ENCODE measurements at places on chromosomes 12 and 14.

DNA sequence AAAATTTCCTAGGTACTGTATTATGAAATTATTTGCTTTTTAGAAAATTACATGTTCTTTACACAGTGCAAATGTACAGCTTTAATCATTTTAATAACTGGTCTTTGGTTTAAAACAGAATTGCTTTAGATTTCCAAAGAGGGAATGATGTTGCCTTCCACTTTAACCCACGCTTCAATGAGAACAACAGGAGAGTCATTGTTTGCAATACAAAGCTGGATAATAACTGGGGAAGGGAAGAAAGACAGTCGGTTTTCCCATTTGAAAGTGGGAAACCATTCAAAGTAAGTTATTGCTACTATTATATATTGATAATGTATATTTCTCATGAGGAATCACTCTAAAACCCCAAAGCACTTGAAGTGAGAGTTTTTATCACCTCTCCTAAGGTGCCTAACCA, 13.4 kb downstream of the LGALS3 start:
- no peak for DNase-seq

- DNase-seq, result no peak
Observed at GRCh38 chr12:109477963-109478315, 505 bp downstream of the UBE3B start.

GRCh38 chr12:94650143-94651056, at the start of gene TMCC3:
TMCC3 (minus strand) TSS chr12:94650557; CDS start chr12:94650430, 127 bp downstream.
- peak; percentile 77 for DNase-seq

DNA sequence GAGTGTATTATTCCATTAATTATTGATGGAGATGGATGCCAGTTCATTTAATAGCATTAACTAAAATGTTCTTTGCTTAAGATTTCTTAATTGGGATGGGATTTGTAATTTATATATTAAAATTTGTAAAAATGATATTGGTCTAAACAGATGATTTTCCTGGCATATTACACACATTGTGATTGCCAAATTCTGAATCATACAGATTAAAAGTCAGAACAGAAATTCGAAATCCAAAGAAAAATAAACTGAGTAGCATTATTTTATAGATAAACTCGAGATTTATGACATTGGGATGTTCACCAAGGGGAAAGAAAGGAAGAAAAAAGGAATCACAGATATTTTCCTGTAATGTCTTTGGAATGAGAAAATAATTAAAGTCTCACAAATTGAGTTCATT, 481.1 kb downstream of the CCER1 start:
- DNase-seq, result no peak

DNA sequence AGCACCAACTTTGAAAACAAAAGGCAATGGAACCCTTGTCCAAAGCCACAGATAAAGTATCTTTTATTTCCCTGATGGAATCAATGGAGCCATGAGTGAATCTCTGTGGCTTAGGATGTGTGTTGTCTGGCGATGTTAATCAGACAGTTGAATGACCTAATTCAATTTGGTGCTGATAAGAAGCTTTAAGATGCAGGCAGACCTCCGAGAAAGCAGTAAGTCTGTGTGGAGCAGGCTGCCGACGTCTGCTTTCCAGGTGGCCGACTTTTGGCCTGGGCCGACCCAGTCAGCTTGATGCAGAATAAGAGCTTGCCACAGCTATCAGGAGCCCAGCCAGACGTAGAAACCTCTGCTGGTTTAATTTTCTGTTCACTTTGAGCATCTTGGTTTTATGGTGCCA, 21.1 kb upstream of the TMEM132C start:
- DNase-seq, result no peak

DNA sequence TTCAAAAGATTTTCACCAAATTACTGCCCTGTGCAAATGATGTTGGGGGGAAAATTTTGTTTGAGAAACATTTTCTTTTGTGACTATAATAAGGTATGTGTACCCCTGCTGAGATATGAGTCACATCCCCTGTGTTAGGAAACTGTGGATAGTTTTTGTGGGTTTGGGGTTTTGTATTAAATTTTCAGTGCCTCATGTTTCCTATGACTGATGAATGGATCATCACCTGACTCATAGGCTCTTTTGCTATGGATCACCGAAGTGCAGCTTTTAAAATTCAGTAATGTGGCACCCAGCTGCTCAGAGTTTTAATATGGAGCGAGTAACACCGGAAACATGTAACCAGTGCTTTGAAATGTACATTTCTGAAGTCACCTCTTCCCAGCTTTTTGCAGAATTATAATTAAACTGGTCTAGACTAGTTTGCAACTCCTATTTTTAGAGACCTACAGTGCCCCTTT, 167.4 kb upstream of the HMGA2 start:
- no peak for DNase-seq

GRCh38 chr12:69024413-69024812, 91.4 kb upstream of the CPM start:
- DNase-seq, result peak; percentile 70

GRCh38 chr12:1171657-1172408, 180.8 kb downstream of the ERC1 start:
- DNase-seq, result peak; percentile 98

Data from NCI-H1417 (cell line).